ENCODE measurements at places on chromosomes 5 and 9. TPM values are rescaled to one million over a fixed set of nuclear protein-coding genes. Genes with fewer than 3 reads are reported as not detected.
A peak's percentile ranks its signal among the peaks of the same experiment; 100 is the strongest.

DNA sequence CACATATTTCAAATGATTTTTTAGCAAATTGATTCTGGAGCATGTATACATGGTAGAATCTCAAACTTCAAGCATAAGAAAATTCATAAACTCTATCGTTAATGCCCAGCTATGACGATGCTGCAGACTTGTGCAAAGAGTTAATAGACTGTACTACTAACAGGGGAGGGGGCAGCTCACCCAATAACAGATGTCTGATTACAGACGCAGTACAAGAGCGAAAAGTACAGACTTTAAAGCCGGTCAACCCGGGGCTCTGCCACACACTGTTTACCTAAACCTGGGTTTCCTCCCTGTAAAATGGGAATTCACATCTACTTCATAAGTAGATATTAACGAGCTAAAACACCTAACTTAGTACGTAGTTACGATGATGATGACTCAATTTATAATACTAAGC is 651 bp downstream of the TRIM23 start:
- H3K27me3 ChIP-seq: no peaks in the 10 kb centered on the region
- peaks cover 4% of the 10 kb centered on the region for H3K36me3 ChIP-seq
- no peak for DNase-seq
- peaks cover 28% of the 10 kb centered on the region for H3K4me1 ChIP-seq

DNA sequence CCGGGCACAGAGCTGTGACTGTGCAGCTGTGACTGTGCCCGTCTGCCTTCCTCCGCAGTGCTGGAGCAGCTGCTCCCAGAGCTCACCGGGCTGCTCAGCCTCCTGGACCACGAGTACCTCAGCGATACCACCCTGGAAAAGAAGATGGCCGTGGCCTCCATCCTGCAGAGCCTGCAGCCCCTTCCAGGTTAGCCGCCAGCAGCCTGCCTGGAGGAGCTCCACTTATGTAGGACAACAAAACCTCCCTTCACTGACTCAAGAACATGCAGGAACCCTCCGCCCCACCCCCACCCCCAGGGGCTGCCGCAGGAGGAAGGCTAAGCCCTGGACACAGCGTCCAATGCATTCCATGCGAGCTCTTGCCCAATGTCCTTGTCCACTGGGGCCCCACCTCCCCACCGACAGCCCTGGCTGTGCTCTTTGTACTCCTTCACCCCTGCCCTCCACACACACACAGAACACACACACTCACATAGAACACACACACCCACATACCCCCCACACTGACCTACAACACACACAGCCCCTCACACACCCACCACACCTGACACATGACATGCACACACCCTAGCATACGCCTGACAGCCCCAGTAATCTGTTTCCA is 27.9 kb downstream of the AFAP1L1 start:
- no peaks in the 10 kb centered on the region for H3K27me3 ChIP-seq
- DNase-seq: no peak
- H3K4me3 ChIP-seq: no peak overlapping the region

GRCh38 chr5:36536616-36537005 is 69.8 kb upstream of the SLC1A3 start:
- no peaks in the 10 kb centered on the region for H3K36me3 ChIP-seq
- H3K27me3 ChIP-seq: no peaks in the 10 kb centered on the region
- H3K27ac ChIP-seq: no peak overlapping the region
- no peak for DNase-seq

DNA sequence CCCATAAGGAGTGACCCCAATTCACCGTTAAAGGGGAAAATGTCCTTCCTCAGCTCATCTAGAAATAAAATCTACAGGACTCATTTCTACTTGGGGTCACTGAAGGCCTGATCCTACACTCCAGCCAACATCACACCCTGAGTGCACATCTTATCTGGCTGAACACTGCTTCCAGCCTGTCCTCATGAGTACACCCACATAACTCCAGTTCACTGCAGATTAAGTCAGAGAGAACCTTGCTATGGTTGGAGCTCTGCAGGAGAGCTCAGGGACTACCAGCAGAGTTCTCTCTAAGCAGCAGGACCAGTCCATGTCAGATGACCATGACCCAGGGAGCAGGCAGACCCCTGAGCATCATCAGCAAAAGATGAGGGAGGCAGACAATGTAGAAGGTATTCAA is 126.9 kb upstream of the MAP3K1 start:
- H3K4me1 ChIP-seq: no peaks in the 10 kb centered on the region
- no peak overlapping the region for H3K4me3 ChIP-seq
- no peak overlapping the region for H3K27ac ChIP-seq
- DNase-seq: no peak
- no peaks in the 10 kb centered on the region for H3K27me3 ChIP-seq

GRCh38 chr9:13424204-13424603 is 144.7 kb upstream of the MPDZ start:
- H3K27me3 ChIP-seq: no peaks in the 10 kb centered on the region
- H3K27ac ChIP-seq: no peak overlapping the region
- DNase-seq: no peak
- H3K4me3 ChIP-seq: no peak overlapping the region
- no peaks in the 10 kb centered on the region for H3K36me3 ChIP-seq
- H3K4me1 ChIP-seq: peaks cover 4% of the 10 kb centered on the region

GRCh38 chr9:126363250-126363649 is 36.6 kb downstream of the MVB12B start:
- no peaks in the 10 kb centered on the region for H3K27me3 ChIP-seq
- H3K4me3 ChIP-seq: no peak overlapping the region
- peaks cover 17% of the 10 kb centered on the region for H3K4me1 ChIP-seq

DNA sequence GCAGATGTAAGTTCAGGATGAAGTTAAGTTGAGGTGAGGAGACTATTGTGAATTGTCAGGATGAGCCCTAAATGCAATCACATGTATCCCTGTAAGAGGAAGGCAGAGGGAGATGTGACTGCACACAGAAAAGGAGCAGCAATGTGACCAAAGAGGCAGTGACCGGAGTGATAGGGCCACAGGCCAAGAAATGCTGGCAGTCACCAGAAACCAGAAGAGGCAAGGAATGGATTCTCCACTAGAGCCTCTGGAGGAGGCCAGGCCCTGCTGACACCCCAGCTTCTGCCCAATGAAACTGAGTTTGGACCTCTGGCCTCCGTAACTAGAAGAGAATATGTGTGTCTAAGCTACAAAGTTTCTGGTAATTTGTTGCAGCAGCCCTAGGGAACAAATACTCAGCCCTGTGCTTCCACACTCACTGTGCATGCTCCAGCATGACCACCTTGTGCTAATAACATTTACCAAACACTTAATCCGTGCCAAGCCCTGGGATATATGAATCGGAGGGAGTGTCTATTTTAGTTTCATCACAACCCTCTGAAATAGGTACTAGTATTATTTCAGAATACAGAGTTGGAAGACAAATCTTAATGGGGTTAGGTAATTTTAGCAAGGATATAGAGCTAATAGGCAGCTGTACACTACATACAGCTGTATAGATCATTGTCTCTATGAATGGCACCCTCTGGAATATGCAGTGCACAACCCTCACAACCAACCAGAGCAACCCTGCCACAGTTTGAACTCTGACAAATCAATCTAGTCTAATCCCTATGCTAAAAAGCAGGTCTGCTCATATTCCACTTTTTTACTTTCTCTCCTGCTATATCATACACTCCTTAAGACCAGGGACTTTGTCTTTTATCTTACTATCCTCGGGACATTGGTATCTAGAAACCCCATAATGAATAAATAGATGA is 7.8 kb upstream of the GPX8 start:
- no peak for DNase-seq
- no peak overlapping the region for H3K4me3 ChIP-seq
- H3K27ac ChIP-seq: no peak overlapping the region

GRCh38 chr9:127133739-127134167 is 11.3 kb upstream of the ANGPTL2 start:
- DNase-seq: peak; percentile 26
- peak overlapping the region; percentile 68 for H3K27ac ChIP-seq
- H3K4me3 ChIP-seq: no peak overlapping the region
- H3K27me3 ChIP-seq: no peaks in the 10 kb centered on the region

- H3K36me3 ChIP-seq: no peaks in the 10 kb centered on the region
- DNase-seq: no peak
- H3K27ac ChIP-seq: no peak overlapping the region
- H3K4me3 ChIP-seq: no peak overlapping the region
Observed at GRCh38 chr5:142156839-142157463, 48.4 kb downstream of the NDFIP1 start.

GRCh38 chr5:178940569-178941360 is at the start of gene ZNF454:
TSS of gene ZNF454 (plus strand) at chr5:178941198. CDS start at chr5:178942792, 1,594 bp downstream.
- peak; percentile 78 for DNase-seq
- peaks cover 12% of the 10 kb centered on the region for H3K36me3 ChIP-seq
- peaks cover 14% of the 10 kb centered on the region for H3K4me1 ChIP-seq
- peak within 1 kb of the TSS; percentile 54 for H3K27ac ChIP-seq
- H3K27me3 ChIP-seq: no peaks in the 10 kb centered on the region

The TMEM252 gene
- not detected for total RNA-seq

The SMIM33 gene
- total RNA-seq: not detected

The UNC5A gene
- total RNA-seq: not detected

The UGT3A1 gene
- total RNA-seq: 0.92 TPM

The ZCCHC7 gene
- 67.1 TPM for total RNA-seq

The TCF7 gene
- total RNA-seq: 9.9 TPM

The NOXA1 gene
- total RNA-seq: 7.1 TPM

All from stomach (tissue), 19 donors.